ENCODE measurements at places on chromosomes 16 and 17.

- DNase-seq, result no peak
These were observed 30.2 kb downstream of the AATF start for GRCh38 chr17:36978810-36979564.

GRCh38 chr16:22751685-22752084 is 62.3 kb upstream of the HS3ST2 start:
- no peak for DNase-seq

- DNase-seq, result peak; percentile 40
These were observed 20.6 kb downstream of the MAP2K4 start for GRCh38 chr17:12041312-12041711.

GRCh38 chr17:47275245-47275984 is 21.8 kb downstream of the ITGB3 start:
- DNase-seq, result peak; percentile 47

GRCh38 chr16:647173-647902 is 1.8 kb upstream of the WDR90 start:
- DNase-seq, result no peak

DNA sequence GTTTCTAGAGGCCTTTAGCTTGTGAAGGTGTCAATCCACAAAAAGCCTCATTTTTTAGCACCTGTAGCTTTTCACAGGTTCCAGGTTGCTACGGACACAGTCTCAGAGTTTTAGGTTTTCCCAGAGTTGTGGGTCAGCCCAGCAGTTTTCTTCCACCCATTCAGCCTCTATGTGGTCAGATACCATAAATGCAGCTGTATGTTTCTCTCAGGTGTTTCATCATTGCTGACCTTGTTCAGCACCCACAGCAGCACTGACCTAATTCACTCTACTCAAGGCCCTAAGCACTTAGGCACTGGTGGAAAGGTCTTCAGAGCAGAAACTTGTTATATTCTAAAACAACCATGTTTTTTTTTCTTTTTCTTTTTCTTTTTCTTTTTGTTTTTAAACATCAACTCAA is 15.0 kb upstream of the SPACA3 start:
- DNase-seq, result no peak
